ENCODE measurements at places on chromosomes 4 and X.

DNA sequence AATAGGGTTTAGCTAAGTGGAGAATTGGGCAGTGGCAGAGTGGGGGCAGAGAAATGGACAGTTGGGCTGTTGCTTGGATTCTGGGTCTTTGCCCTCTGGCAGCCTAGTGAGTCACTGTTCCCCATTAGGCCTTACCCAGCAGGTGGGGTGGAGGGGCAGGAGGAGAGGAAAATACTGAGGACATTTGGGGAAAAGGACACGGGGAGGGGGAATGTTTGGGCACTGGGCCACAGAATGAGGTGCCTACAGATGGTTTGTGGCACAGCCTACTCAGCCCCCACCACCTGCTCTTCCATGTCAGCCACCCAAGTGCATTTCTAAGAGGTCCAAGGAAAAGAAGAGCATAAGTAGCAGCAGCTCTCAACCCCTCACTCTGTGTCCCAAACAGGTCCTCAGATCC is 13.0 kb downstream of the SLC16A2 start:
- no peak for DNase-seq

GRCh38 chr4:75306506-75306905 is 207.7 kb downstream of the RCHY1 start:
- DNase-seq, result no peak

DNA sequence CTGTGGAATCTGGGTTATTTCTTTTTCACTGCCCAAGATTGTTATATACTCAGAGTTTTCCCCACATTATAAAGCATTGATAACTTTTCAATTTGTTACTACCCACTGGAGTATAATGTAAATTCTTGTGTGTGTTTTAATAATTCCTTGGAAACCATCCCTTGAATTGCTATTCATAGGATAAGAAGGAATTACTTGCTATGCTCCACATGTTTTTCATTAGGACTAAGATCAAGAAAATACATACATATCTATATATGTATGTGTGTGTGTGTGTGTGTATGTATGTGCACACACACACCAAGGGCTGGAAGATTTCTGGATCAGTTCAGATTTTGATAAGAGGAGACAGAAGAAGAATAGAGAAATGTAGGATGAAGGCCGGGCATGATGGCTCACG is 206.4 kb upstream of the JADE1 start:
- DNase-seq, result no peak

GRCh38 chr4:787561-787981 is 38.4 kb downstream of the CPLX1 start:
- no peak for DNase-seq

GRCh38 chr4:158728236-158728635 is 5.0 kb upstream of the PPID start:
- DNase-seq, result no peak

GRCh38 chrX:42143866-42144592 is 220.7 kb upstream of the CASK start:
- DNase-seq, result no peak

DNA sequence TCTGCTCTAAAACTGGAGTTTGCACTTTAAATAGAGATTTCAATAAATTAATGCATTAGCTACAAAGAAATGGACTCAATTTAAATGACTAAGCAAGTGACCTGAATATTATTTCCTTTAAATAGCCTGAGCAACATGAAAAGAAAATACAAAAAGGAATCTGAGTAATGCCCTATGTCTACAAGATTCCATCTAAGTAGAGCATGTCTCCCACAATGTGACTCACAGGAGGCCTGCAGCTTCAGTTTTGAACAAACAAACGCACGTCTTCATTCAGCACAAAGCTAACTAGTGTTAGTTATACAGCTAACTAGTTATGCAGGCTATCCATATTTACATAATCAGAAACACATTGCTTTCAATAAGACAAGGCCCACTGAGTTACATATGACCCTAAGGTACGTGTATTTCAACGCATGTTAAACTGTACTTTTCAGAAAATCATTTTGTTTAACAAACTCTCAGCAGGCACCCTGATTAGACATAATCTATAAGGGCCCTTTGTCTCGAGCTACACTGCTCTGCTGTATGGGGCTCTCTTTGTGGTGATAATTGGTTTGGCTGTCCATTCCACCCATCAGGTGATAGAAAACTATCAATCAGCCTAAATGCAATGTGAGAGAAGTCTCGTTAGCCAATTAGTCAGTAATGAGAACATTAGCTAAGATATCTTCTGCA is 116.5 kb downstream of the MAML3 start:
- DNase-seq, result no peak

DNA sequence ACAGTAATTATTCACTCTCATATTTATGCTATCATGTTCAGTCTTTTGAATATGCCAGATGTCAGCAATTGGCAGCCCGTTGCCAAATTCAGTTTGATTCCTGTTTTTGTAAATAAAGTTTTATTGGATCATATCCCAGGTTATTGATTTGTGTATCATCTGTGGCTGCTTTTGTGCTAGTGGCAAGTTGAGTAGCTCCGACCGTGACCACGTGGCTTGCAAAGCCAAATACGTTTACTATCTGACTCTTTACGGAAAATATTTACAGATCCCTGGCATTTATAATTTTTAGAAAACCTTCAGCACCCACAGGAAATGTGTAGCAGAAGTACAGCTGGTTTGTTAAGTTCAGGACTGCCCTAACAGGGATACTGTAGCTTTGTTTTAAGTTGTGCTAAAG is 67.4 kb downstream of the VCX2 start:
- DNase-seq, result no peak

GRCh38 chr4:27368781-27369180 is 508.1 kb downstream of the STIM2 start:
- DNase-seq, result no peak

GRCh38 chrX:139882299-139882698 is 50.6 kb downstream of the ATP11C start:
- no peak for DNase-seq

Data from stimulated activated CD8-positive, alpha-beta memory T cell treated with anti-CD3 and anti-CD28 coated beads, Interleukin-7, amount 100 ng/mL, for 4 hours (primary cell).